ENCODE measurements at places on chromosomes 12 and 14.

DNA sequence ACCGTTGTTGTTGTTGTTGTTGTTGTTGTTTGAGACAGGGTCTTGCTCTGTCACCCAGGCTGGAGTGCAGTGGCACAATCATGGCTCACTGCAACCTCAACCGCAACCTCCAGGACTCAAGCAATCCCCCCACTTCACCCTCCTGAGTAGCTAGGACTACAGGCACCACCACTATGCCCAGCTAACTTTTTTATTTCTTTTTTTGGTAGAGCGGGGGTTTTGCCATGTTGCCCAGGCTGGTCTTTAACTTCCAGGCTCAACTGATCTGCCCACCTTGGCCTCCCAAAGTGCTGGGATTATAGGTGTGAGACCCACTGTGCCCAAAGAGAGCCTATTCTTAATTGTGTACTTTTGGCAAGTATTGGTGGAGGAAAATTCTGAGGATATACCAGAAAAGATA lies 25.7 kb downstream of the MOK start:
- no peak for DNase-seq

- no peak for DNase-seq
Observed at GRCh38 chr12:59164226-59164625, 243.9 kb upstream of the LRIG3 start.

GRCh38 chr12:49126852-49127763 lies 4.1 kb downstream of the TUBA1B start:
- DNase-seq, result no peak

GRCh38 chr14:52690983-52691760 lies 4.2 kb downstream of the ERO1A start:
- DNase-seq, result no peak

DNA sequence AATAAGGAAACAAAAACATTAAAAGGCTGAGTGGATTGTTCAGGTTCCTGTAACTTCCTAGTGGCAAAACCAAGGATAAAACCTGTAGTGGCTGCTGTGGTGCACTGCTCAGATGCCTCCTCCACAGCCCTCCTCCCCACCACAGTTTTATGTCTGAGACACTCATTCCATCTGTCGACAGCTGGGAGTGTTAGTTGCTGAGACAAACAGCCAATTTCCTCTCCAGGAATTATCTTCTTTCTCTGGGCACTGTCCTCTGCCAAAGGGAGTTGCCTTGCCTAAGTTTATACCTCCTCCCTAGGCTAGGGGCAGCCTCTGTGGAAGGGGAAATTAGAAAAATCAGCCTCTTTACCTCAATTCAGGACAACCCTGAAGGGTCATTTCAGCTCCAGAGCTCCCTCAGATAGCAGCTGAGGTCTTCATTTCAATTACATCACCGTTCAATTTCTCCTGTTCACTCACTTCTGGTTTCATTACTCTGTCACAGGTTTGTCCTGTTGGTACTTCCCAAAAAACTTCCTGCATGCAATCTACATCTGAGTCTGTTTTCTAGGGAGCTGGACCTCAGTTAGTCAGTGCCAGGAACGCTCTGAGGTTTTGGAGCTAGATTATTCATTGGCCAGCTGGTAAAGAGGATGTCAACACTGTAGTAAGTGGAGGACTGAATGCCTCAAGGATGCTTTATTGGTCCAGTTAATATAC lies 74.9 kb upstream of the ATP2B1 start:
- DNase-seq, result no peak

DNA sequence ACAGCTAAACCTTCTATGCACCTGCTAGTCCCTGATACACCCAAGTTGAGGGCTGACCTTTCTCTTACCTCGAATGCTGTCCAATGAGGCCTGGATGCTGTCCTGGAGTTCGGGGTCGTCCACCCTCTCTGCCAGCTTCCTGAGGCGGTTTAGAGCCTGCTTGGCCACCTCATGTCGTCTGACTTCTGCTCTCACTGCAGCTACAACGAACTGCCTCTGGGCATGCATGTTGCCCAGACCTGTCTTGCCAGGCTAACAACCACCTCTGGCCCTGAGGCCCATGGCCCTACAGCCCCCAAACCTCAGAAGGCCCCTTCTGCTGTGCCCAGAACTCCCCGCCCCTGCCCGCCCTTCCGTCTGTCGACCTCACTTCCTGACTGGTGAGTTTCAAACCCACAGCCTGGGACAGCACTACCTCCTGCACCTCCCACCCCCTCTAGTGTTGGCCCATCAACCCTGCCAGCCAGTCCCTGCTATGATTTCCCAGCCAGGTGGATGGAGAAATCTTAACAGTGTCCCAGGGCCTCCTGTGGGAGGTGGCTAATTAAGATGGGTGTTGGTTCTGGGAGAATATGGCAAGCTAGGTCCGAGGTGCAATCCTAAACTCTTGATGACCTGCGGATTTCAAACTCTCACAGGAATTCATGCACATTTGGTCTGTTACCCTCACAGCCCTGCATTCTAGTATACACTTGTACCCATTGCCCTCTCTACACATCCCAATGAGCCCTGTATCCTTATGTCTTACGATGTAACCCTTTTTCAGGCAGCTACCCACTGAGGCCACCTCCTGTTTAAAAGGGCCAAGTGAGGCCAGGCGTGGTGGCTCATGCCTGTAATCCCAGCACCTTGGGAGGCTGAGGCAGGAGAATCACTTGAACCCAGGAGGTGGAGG lies 2.7 kb upstream of the TSPAN31 start:
- DNase-seq, result no peak

GRCh38 chr14:67943947-67944346 lies 124.4 kb downstream of the RAD51B start:
- peak; percentile 72 for DNase-seq

GRCh38 chr12:112924986-112925385 lies 13.3 kb upstream of the OAS3 start:
- DNase-seq, result no peak

DNA sequence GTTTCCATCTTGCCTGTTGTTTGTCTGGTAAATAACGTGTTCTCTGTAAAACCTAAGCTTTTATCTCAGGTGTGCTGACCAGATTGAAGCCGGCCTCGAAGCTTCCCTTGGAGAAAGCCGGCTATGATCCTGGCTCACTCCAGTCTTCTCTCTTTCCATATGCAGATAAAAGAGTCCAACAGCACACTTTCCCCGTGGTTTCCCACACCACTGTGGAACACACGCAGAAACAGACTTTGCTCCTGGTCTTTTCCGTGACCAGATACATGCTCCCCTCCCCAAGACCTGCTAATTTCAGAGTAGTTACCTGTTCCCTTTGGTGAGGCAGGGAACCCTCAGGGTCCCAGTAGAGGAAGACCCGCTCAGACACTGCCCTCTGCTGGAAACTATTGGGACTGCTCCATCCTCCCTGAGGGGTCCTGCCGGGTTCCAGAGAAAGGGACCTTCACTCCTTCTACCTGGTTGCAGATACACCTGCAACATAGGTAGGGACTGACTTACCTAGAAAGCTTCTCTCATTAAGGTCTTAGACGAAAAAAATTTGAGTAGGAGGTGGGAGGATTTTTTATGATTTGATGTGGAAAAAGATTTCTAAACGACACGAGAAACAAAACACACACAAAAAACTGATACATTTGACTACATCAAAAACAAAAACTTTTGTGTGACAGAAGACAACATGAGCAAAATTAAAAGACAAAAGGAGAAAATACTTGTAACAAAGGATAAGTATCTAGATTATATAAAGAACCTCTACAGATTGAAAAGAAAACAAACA lies 415.4 kb upstream of the CCDC196 start:
- peak; percentile 54 for DNase-seq

- no peak for DNase-seq
Observed at GRCh38 chr14:29126865-29127264, 360.3 kb downstream of the FOXG1 start.

- DNase-seq, result no peak
Observed at GRCh38 chr12:3988519-3989217, 115.5 kb upstream of the PARP11 start.

- no peak for DNase-seq
Observed at GRCh38 chr12:254039-254438, 8.6 kb downstream of the SLC6A13 start.

GRCh38 chr14:64947710-64948611 lies 5.4 kb upstream of the GPX2 start:
- no peak for DNase-seq

GRCh38 chr12:5268424-5269210 lies 163.3 kb upstream of the NTF3 start:
- DNase-seq, result peak; percentile 83

DNA sequence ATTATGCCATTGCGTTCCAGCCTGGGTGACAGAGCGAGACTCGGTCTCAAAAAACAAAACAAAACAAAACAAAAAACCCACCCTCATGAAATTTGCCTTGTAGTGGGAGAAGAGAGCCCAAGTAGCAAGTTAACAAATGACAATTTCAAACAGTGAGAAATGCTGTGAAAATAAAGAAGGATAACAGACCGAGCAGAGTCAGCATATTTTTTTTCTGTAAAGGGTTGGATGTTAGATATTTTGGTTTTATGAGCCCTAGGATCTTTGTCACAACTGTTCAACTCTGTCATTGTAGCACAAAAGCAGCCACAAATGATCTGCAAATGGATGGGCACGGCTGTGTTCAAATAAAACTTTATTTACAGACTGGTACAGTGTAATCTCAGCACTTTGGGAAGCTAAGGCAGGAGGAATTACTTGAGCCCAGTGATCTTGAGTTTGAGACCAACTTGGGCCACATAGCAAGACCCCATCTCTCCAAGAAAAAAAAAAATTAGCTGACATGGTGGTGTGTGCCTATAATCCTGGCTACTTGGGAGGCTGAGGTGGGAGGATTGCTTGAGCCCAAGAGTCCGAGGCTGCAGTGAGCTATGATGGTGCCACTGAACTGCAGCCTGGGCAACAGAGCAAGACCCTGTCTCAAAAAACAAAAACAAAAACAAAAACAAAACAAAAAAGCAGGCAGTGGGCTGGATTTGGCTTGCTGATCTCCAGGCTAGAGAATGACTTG lies 117.1 kb downstream of the PTPN11 start:
- no peak for DNase-seq

DNA sequence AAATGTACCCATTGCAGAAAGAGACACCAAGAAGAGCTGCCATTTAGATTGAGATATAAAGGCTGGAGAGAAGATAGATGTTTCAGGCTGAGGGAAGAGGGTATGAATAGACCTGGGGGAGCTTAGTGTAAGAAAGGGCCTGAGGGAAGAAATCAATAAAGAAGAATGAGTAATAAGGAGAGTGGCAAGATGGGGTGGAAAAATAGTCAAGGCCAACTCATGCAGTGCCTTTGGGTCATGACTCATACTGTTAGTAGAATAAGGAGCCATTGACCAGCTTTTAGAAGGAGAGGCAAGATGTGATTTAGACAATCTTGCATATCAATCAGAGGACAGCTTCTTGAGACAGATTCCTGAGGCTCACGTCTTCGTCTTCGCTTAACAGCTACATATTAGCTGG lies 287.5 kb downstream of the DUSP6 start:
- DNase-seq, result no peak

DNA sequence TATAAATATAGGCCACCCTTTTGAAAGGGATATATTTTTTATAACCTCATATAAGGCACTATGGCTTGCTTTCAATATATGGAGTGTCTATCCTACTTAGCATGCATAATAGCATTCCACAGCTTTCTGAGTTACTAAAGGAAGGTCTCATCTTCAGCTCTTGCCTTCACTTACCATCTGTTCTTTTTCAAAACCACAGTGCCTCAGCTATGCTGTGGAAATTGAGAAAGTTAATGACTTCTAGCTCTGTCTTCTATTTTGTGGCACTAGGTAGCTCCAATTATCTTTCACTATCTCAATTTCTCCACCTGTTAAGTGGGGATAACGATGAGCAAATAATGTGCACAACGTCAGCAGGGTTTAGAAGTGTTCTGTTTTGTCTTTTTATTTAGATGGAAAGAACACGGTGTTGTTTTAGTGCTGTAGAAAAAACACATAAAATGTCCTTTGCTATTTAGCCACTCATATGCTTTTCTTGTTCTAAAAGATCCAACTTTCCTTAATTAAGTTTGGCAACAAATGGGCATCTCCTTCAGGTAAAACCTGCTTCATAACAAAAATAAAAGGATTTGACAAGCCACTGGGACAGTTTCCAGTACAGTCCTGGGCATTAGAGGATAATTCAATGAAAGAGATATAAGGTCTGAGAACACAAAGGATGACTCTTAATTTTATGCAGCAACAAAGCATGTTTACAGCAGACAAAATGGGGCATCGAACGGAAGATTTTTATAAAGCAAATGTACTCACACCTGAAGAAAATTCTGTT lies 462.0 kb upstream of the SYT1 start:
- DNase-seq, result no peak

DNA sequence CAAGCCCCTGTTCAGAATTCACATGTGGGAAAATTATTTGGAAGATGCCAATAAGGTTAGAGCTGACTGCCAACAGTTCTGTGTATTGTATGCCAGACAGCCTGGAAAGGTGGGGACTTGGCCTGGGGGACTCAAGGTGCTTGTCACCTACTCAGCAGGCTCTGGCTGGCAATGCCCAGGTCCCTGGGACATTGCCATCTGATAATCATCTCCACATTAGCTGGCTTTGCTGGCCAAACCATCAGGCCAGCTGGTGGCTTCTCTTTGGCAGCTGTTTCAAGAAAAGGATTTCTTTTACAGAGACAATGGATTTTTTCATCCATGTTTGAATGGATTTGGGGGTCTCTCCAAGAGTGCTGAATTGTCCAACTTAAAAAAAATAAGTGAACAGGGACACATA lies 165.2 kb downstream of the BRMS1L start:
- DNase-seq, result no peak

GRCh38 chr12:62205346-62205745 lies 54.9 kb upstream of the USP15 start:
- DNase-seq, result no peak

DNA sequence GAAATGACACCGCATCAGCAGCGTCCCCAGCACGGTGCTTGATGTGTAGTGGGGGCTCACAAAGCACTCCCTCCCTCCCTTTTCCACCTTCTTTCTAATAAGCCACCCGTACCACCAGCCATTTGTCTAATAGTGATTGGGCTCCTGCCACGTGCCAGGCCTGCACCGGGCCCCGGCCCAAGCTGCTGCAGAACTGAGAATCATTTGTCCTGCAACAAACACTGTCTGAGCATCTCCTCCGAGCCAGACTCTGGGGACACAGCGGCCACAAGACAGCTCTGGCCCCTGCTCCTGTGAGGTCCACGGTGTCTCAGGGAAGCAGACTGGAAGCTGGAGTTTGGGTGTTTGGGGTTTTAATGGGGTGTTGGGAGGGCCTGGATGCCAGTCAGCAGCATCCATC lies 43.9 kb downstream of the MVK start:
- no peak for DNase-seq

DNA sequence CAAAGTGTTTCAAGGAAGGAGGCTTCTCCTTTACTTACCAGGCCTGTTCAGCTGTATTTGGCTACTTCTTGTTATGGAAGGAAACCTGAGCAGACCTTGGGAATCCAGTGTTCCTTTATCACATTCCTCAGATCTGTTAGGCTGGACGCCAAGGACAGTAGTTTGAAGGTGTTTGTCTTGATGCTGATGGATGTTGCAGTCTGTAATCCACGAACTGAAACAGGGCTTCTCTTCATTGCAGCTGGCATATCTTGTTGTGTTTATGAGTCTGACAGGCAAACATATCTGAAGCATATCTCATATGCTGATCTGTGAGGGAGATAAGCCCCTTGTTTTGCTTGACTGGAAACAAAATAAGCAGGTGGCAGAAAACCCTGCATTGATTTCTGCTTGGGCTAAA lies 904.3 kb downstream of the NRXN3 start:
- DNase-seq, result no peak

- DNase-seq, result no peak
Observed at GRCh38 chr14:106460916-106461315, 934.5 kb downstream of the TMEM121 start.

Measured in NCI-H345 (cell line).